Stimulated activated CD8-positive, alpha-beta memory T cell treated with anti-CD3 and anti-CD28 coated beads, Interleukin-4, amount 100 ng/mL, for 1 hour (primary cell): ENCODE measurements at places on chromosomes 2 and 18.

- no peak for DNase-seq
Measured at GRCh38 chr2:197144183-197144582, 166.4 kb downstream of the ANKRD44 start.

- DNase-seq = no peak
Measured at GRCh38 chr2:125455110-125455509, 1200.8 kb upstream of the GYPC start.

DNA sequence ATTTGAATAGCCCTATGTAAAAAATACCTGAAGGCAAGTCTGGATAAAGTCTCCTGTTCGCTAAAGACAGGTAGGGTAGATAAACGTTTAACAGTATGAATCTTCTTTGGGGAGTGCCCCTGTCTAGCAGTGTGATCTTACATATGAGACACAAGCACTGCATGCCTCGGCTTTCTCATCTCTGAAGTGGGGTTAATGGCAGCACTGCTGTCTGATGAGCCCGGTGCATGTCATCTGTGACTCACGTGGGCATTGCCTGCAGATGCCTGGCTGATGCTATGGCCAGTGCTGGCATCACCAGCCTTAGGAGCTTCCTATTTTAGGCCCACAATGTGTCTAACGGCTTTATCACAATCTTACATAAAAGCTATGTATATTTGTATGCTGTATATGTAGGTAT is 50.1 kb downstream of the GALR1 start:
- no peak for DNase-seq

DNA sequence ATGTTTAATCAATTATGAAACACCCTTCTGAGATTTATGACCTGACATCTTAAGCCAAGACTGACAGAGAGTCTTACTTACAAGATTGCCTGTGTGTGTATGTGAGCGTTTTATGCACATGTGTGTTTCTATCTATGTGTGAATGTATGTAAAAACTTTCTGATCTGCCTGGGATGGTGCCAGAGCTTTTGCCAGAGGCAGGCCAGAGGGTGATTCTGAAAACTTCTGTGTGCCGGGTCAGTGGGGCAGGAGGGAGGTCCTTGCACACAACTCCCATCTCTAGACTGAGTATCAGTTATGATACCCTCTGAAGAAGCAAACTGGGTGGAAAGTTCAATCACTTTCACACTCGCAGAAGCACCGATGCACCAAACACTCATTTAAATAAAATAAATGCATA is 335.0 kb upstream of the NT5C1B start:
- no peak for DNase-seq

DNA sequence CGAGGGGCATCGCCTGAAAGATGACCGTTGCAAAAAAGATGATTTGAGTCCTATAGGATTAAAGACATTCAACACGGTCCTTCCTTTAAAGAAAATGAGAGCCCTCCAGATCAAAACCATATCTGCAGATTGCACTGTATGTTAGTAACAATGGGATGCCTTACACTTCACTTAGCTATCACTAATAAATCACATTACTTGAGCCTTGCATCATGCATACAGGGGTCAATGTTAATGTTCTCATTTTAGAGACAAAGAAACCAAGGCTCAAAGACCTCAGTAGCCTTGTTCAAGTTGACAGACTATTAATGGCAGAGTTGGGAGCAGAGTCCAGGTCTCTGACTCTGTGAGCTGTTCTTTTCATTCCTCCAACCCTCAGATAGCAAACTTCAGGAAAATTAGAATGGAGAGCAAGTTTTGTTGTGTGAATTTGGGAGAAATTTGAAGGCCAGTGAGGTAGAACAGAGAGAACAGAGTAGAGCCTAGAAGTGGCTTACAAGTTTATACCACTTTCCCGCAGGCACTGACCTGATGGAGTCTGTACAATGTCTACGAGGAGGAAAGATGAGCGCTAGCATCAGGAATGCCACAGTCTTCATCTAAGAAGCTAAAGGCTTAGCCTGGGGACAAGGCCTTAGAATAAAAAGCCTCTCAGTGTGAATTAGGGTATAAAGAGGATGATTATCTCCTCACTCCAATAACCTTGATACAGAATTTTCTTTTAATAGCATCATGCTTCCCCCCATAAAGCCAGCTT is 48.3 kb downstream of the TRIB2 start:
- no peak for DNase-seq

DNA sequence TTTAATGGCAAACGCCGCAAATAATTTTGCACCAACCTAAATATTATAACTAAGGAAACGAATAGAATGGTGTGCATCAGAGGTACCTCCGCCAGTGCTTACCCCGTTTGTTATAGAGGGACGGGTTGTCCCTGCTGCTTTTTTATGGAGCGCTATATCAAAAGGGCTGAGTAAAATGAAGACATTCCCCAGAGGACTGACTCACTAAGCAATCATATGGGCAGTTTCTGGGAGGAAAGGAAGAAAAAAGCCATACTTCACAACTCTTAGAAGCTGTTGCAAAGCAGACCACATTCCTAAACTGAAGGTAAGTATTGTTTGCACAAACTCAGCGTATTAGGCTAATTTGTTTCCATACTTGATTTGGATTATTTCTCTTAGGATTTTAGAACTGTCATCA is 12.9 kb downstream of the ID2 start:
- DNase-seq = no peak

DNA sequence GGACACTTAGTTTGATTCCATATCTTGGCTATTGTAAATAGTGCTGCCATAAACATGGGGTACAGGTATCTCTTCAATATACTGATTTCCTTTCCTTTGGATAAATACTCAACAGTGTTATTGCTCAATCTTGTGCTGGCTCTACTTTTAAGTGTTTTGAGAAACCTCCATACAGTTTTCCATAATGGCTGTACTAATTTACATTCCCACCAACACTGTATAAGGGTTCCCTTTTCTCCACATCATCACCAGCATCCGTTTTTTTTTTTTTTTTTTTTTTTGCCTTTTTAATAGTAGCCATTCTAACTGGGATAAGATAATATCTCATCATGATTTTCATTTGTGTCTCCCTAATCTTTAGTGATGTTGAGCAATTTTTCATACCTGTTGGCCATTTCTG is 29.9 kb upstream of the GALNT5 start:
- no peak for DNase-seq

GRCh38 chr2:20150110-20150706 is 74.7 kb downstream of the SDC1 start:
- no peak for DNase-seq

GRCh38 chr2:145593991-145594614 is 1074.2 kb upstream of the ZEB2 start:
- no peak for DNase-seq

DNA sequence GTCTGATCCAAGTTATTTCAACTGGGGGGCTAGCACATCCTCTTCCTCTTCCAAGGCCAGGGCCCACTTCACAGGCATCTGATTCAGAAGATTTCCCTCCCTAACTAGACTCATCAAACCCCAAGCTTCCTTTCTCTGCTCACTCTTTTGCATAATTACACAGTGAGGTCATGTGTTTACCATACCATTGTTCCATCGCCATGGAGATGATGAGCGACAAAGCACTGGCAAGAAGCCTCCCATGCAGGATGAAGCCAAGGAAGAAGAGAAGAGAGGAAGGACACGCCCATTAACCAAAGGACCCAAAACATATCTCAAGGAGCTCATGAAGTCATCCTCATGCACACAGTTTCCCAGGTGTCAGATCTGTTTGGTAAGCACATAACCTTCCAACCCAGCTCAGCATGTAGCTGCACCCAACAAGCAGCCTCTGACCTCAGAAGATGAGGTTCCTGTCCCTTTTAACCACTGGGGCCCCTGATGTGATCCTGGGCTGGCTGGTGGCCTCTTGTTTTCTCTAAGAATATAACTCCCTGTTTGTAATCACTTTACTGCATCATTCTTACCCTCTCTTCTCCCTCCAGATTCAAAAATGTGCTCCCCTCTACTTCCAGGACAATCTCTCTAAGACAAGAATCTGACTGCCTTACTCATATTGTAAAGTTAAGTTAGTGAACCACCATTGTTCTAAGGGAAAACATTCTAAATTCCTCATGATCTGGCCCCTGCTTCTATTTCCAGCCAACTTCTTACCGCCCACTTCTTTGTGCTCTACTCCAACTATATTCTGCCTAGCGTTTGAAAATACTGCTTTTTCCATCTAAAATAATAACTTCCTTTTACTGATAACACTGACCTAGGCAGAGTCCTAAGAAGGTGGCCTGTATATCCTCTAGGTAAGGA is 190.1 kb downstream of the TTC32 start:
- DNase-seq = no peak

DNA sequence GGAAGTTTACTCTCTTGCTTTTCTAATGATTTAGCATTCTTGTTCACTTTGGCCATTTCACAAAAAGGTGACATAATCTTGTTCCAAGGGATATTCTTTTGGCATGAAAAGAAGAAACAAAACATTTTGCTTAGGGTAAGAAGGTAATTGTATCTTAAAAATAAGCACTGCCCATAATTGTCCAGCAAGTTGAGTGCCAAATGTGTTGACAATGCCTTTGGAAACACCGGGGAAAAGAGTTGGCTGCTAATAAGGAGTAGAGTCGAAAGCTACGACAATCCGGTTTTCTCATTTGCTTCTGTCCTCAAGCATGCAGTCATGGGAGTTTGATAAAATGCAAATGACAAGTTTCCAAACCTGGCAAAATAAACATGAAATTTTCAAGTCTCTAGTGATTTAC is 27.3 kb downstream of the ITGAV start:
- no peak for DNase-seq

- DNase-seq = no peak
Measured at GRCh38 chr2:205188239-205189138, 493.8 kb upstream of the NRP2 start.
